ENCODE measurements at places on chromosomes 12 and 14.

- DNase-seq: no peak
These were observed 52.5 kb downstream of the TESPA1 start for GRCh38 chr12:54932038-54932437.

GRCh38 chr14:53929871-53930715 lies 26.5 kb downstream of the BMP4 start:
- no peak for DNase-seq

DNA sequence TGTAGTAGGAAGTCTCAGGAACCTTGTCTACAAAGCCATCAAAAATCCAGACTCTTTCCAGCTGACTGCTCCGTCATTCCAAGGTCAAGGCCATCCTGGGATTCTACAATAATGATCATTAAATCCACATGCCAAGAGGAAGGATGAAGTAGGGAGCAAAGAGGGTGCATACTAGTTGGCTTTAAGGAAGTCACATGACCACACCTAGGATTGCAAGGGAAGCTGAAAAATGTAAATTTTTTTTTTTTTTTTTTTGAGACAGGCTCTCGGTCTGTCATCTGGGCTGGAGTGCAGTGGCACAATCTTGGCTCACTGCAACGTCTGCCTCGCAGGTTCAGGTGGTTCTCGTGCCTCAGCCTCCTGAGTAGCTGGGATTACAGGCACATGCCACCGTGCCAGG lies 7.3 kb upstream of the MRPL42 start:
- no peak for DNase-seq

- DNase-seq: no peak
These were observed 83.2 kb downstream of the DHRS2 start for GRCh38 chr14:23719225-23719985.

DNA sequence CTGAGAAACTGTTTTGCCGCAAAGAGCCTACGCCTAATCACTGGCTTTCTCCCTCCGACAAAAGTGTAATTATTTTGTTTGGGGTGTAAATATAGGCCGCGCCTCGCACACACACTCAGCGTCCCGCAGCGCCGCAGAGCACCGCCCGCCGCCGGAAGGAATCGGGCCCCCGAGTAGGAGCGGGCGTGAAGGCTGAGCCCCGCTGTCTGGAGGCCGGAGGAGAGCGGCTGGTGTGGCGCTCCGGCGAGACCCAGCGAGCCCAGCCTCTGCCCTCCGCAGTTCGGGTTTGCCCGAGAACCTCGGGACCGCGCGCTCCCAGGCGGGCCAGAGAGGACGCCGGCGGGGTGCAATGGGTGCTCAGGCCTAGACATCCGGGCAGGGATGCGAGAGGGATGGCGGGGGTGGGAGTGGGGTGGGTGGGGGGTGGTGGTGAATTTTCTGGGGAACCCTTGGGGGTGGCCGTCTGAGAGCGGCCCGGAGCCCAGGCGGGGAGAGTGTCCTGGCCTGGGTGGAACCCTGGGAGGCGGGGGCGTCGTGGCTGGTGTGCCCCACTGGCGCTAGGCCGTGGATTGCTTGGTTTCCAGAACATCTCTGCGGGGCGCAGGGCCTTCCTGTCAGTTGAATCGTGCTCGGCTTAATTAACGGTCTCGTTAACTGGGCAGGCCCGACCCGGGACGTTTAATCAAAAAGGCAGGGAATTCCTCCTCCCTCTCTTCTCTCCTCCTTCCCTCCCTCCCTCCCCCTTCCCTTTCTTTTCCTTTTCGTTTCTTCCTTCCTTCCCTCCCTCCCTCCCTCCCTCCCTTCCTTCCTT lies 4.7 kb upstream of the LHX5 start:
- DNase-seq: no peak

- no peak for DNase-seq
These were observed 35.4 kb upstream of the NKX2-8 start for GRCh38 chr14:36617824-36618223.
